Activated T-cell treated with anti-CD3 and anti-CD28 coated beads, Interleukin-2, amount 50 U/mL, for 72 hours (primary cell): ENCODE measurements at places on chromosomes 5 and 9. TPM values are rescaled to one million over a fixed set of nuclear protein-coding genes. Genes with fewer than 3 reads are reported as not detected.

The VCAN gene
- total RNA-seq = 0.51 TPM

DNA sequence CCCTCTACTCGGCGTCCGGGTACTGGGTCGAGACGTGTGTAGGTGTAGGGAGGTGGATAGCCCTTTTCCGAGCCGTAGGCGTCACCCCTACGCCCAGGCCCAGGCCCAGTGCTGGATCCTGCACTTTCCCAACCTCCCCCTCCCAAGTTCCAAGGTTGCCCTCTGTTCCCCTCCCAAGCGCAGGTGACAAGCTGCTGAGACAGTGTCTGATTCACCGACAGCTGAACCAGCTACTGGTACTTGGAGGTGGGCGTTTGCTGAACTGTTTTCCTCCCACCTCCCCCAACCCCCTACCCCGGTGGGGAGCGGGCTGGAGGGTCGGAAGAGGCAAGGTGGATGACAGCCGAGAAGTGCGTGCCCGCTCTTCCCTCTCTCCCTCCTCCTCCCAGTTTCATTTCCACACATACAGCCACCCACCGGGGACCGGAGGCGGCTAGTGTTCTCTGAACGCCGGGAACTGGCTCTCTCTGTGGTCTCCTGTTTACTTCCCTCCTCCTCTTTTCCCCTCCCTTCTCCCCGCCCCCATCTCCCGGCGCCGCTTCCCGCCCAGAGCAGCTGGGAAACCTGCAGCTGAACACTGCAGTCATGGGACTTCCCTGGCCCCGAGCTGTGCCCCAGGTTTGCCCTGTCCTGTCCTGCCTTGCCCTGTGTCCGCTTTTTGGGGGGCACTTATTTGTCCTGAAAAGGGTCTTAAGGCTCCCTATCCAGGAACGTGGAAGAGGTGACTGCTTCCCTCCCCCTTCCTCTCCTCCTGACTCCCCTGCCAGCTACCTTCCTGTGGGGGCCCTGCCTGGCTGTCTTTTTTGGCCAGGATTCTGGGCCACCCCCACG is 6.2 kb upstream of the KLF9 start:
- H3K4me3 ChIP-seq = peak overlapping the region; percentile 91
- H3K4me1 ChIP-seq = peaks cover 37% of the 10 kb centered on the region
- H3K27ac ChIP-seq = peak overlapping the region; percentile 84
- H3K36me3 ChIP-seq = peaks cover 1% of the 10 kb centered on the region

The SPINK13 gene
- not detected for total RNA-seq

DNA sequence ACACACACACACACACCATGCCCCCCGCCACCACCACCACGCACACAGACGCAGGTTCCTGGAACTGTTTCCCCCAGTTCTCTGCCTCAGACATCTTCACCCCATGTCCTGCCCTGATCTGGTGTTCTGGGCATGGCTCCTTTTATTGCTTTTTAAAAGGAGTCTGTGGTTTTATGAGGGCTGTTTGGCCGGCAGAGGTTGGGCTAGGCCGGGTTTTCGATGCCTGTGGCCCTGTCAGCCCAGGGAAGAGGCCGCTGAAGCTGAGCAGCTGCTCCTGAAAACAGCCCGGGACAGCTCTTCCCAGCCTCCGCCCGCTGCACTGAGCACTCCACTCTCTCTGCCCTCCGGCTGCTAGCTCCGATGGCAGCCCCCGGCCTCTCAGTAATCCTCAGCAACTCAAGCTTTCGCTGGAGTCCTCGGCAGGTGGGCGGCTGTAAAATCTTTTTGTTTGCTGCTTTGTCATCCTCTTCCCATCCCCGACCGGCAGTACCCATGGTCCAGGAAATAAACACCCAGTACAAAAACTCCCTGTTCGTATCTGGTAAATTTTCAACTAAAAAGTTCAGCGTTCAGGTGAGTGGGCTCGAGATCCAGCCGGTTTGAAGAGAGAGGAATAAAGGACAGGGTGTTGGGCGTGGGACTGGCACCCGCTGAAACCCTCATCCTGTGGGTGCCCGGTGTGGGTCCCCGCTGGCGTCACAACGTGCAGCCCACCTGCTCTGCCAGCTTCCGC is 103.0 kb upstream of the ERCC6L2 start:
- peak overlapping the region; percentile 8 for H3K27ac ChIP-seq
- H3K4me3 ChIP-seq = peak overlapping the region; percentile 58
- H3K27me3 ChIP-seq = peaks cover 12% of the 10 kb centered on the region
- peaks cover 5% of the 10 kb centered on the region for H3K4me1 ChIP-seq
- H3K36me3 ChIP-seq = no peaks in the 10 kb centered on the region
- DNase-seq = no peak

The HACD4 gene
- 3.3 TPM for total RNA-seq

The PPP2R2B gene
- total RNA-seq = 2.0 TPM

The GPR151 gene
- not detected for total RNA-seq

The UBAP2 gene
- 32.1 TPM for total RNA-seq

The COL5A1 gene
- not detected for total RNA-seq

The IFNA13 gene
- not detected for total RNA-seq

The SEMA6A gene
- total RNA-seq = 0.23 TPM

GRCh38 chr9:5441043-5441442 is 3.3 kb upstream of the PLGRKT start:
- no peak overlapping the region for H3K27ac ChIP-seq
- H3K4me3 ChIP-seq = peak overlapping the region; percentile 71
- peaks cover 70% of the 10 kb centered on the region for H3K4me1 ChIP-seq
- H3K36me3 ChIP-seq = peaks cover 7% of the 10 kb centered on the region

GRCh38 chr5:124274949-124275348 is 471.5 kb downstream of the ZNF608 start:
- H3K4me1 ChIP-seq = no peaks in the 10 kb centered on the region
- DNase-seq = no peak
- no peak overlapping the region for H3K27ac ChIP-seq
- H3K36me3 ChIP-seq = no peaks in the 10 kb centered on the region
- no peaks in the 10 kb centered on the region for H3K27me3 ChIP-seq

The PCDHB10 gene
- not detected for total RNA-seq

DNA sequence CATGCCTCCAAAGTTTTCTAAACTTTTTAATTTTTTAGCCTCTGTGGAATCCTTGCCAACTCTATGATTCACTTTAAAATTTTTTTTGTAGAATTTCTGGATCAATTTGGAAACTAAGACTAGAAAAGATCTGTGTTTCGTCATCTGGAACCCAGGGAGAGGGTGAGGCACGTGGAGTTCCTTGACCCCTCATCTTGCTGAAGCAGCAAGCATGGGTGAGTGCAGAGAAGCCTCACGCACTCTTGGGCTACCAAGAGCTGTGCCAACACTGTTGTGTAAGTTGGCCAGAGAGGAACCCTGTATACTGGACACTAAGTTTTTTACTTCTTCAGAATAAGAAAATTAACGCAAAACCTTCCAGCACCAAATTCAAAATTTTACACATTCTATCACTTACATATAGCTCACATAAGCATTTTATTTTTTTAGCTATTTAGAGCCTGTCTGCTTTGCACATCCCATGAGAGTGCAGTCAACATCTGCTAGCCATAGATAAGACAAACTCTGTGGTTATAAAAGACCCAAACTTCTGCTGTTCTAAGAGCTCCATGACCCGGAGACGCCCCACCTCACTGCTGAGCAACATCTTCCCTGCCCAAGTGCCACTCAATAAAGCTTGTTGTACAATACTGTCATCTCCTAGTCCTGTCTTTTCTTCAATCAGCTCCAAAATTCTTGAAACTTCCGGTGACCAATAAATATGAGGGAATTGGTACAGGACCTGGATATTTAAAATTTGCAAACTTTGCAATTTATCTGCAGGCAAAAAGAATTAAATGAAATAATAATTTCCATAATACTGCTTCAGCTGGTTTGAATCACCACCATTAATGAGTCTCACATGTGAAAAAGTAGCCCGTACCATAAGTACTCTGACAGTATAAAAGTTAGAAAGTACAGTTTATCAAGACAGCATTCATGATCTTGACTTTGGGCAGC is 69.7 kb upstream of the ADCY2 start:
- H3K36me3 ChIP-seq = no peaks in the 10 kb centered on the region
- H3K4me1 ChIP-seq = no peaks in the 10 kb centered on the region
- H3K27ac ChIP-seq = no peak overlapping the region
- DNase-seq = no peak
- H3K27me3 ChIP-seq = no peaks in the 10 kb centered on the region
- H3K4me3 ChIP-seq = no peak overlapping the region

DNA sequence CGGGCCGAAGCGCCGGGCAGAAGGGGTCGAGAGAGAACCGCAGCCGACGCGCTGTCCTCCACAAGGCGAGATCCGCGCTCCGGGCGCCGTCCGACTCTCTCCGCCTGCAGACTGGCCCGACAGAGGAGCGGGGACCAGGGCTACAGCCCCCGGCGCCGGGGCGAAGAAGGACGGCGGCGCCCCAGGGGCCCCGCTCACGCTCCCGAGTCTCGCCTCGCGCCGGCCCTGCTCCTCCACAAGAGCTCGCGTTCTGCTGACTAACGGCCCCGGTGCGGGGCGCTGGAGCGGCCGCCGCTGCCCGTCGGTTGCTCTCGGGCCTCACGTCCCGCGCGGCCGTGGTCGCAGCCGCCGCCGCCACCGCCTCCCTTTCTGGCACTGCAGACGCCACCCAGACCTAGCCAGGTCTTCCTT is 338 bp downstream of the ABHD17B start:
- DNase-seq = no peak
- peak overlapping the region; percentile 97 for H3K27ac ChIP-seq
- H3K36me3 ChIP-seq = peaks cover 4% of the 10 kb centered on the region
- H3K4me1 ChIP-seq = peaks cover 62% of the 10 kb centered on the region
- peak overlapping the region; percentile 92 for H3K4me3 ChIP-seq

- H3K4me3 ChIP-seq = no peak overlapping the region
- no peak overlapping the region for H3K27ac ChIP-seq
- H3K36me3 ChIP-seq = no peaks in the 10 kb centered on the region
These were observed 44.5 kb downstream of the AMBP start for GRCh38 chr9:114033397-114034103.

The SLC4A9 gene
- 0.07 TPM for total RNA-seq

- H3K27me3 ChIP-seq = no peaks in the 10 kb centered on the region
- H3K36me3 ChIP-seq = peaks cover under 1% of the 10 kb centered on the region
- H3K4me1 ChIP-seq = no peaks in the 10 kb centered on the region
- no peak overlapping the region for H3K27ac ChIP-seq
- DNase-seq = no peak
- H3K4me3 ChIP-seq = no peak overlapping the region
These were observed 14.7 kb downstream of the RFK start for GRCh38 chr9:76379494-76379893.

The GDA gene
- total RNA-seq = not detected

DNA sequence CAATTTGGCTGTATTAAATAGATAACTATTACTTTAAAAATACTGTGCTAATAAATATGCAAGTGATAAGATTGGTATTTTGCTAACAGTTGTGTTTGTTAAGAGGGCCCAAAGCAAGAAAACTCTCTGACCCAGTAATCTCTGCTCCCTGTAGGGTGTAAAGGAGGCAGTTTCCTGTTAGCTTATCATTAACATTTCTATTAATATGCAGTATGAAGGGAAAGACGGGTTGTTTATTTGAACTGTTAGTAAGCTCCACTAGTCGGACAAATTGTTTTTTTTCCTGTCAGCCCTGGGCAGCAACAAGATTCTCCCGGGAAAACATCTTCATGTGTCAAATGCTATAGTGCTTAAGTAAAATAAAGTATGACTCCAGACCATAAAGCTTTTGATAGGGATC is 35.6 kb downstream of the ERP44 start:
- H3K4me1 ChIP-seq = peaks cover 6% of the 10 kb centered on the region
- no peak overlapping the region for H3K4me3 ChIP-seq
- H3K36me3 ChIP-seq = no peaks in the 10 kb centered on the region
- no peaks in the 10 kb centered on the region for H3K27me3 ChIP-seq

- H3K4me3 ChIP-seq = no peak overlapping the region
- no peaks in the 10 kb centered on the region for H3K27me3 ChIP-seq
- no peaks in the 10 kb centered on the region for H3K36me3 ChIP-seq
- DNase-seq = no peak
- H3K4me1 ChIP-seq = no peaks in the 10 kb centered on the region
- H3K27ac ChIP-seq = no peak overlapping the region
These were observed 68.2 kb downstream of the KCNT1 start for GRCh38 chr9:135770203-135770535.

The TDRD7 gene
- total RNA-seq = 10.1 TPM

GRCh38 chr5:21680196-21680595 is 1172.9 kb downstream of the CDH12 start:
- H3K4me3 ChIP-seq = no peak overlapping the region
- no peaks in the 10 kb centered on the region for H3K27me3 ChIP-seq
- no peak for DNase-seq
- H3K36me3 ChIP-seq = no peaks in the 10 kb centered on the region

GRCh38 chr9:89888233-89888632 is 283.4 kb downstream of the GADD45G start:
- no peak for DNase-seq
- H3K4me1 ChIP-seq = no peaks in the 10 kb centered on the region
- no peaks in the 10 kb centered on the region for H3K27me3 ChIP-seq
- no peak overlapping the region for H3K4me3 ChIP-seq
- no peaks in the 10 kb centered on the region for H3K36me3 ChIP-seq

The CREBRF gene
- total RNA-seq = 33.1 TPM

The PCDHGB5 gene
- total RNA-seq = 0.21 TPM

The GFI1B gene
- 0.12 TPM for total RNA-seq

DNA sequence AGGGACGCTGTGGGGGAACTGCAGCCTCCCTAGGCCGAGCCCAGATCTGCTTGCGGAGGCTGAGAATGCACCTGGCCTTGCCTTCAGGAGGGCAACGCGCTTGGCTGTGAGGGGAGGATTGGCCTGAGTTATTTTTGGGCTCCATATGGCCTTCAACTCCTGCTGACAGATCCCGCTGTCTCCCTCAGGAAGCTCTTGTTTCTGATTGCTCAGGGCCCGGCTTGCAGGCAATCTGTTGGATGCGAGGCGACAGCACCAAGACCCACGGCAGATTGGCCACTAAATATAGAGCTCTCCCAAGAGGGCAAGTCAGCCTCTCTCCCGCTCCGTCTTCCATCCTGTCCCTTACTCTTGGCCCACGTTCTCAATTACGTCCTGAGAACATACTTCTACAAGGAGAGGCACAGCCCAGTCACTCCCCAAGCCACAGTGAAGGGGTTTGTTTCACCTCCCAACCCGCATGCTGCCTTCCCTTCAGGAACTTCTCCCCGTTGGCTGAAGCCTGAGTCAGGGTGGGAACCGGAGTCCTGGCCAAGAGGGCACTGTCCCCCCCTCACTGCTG is 53.6 kb downstream of the RASGEF1C start:
- H3K27ac ChIP-seq = no peak overlapping the region
- no peak for DNase-seq
- H3K4me3 ChIP-seq = no peak overlapping the region
- H3K4me1 ChIP-seq = no peaks in the 10 kb centered on the region
- no peaks in the 10 kb centered on the region for H3K36me3 ChIP-seq

The MSMP gene
- total RNA-seq = not detected

The IL9 gene
- total RNA-seq = 22.7 TPM
